ENCODE measurements at places on chromosomes 11 and 22. TPM values are rescaled to one million over a fixed set of nuclear protein-coding genes. Genes with fewer than 3 reads are reported as not detected.

GRCh38 chr11:93697611-93698010 lies 36.1 kb downstream of the CEP295 start:
- no peak for DNase-seq

GRCh38 chr11:91749251-91749650 lies 475.4 kb upstream of the FAT3 start:
- no peak for DNase-seq

GRCh38 chr11:134779179-134779578 lies 367.1 kb upstream of the B3GAT1 start:
- no peak for DNase-seq

The OR5P2 gene
- total RNA-seq, result not detected

- DNase-seq, result no peak
These were observed 90.5 kb downstream of the BMAL1 start for GRCh38 chr11:13368041-13368446.

Measured in T-helper 17 cell (primary cell).